Ecto neural progenitor cell (in vitro differentiated cells): ENCODE measurements at places on chromosomes 1 and 21.
A peak's percentile ranks its signal among the peaks of the same experiment; 100 is the strongest.

GRCh38 chr1:214753236-214753852 is 150.3 kb downstream of the CENPF start:
- no peak for DNase-seq

- peak; percentile 46 for DNase-seq
Measured at GRCh38 chr21:41583274-41583790, 75.4 kb upstream of the TMPRSS2 start.

DNA sequence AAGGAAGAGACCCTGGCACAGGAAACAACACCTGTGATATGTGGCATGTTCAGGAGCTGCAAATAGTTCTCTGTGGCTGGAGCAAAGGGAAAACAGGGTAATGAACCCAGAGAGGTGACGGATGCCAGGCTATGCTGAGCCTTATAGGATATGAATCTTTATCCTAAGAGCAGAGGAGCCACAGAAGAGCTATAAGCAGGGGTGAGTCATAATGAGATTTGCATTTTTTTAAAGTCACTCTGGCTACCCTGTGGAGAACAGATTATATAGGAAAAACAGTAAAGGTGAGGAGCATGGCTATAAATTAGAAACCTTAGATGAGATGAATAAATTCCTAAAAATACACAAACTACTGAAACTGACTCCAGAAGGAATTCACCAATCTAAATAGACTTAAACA is 12.8 kb upstream of the MPL start:
- no peak for DNase-seq

DNA sequence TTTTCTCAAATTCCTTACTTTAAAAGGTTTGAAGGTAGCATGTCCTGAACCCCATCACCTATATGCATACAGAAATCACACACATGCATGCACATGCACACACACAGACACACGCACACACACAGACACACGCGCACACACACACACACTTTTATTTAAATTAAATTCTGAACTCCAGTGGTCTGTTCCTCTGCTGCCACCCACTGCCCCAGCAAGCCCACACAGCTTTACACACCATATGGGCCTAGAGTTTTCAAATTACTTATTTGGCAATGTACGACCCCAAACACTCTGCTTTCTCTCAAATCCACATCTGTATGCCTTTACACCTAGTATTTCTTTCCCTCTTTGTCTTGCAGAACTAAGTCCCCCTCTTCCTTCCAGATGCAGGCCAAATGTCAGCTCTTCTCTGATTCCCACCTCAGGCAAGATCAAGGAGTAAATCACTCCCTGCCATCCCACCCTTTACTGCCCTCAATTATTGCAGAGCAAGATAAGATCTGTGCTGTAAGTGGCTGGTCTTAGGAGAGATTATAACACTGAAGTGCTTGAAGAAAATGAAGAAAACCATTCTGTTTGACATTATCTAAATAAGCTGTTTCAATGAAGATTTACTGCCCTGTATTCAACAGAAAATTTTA is 429.9 kb upstream of the CXADR start:
- DNase-seq, result no peak

DNA sequence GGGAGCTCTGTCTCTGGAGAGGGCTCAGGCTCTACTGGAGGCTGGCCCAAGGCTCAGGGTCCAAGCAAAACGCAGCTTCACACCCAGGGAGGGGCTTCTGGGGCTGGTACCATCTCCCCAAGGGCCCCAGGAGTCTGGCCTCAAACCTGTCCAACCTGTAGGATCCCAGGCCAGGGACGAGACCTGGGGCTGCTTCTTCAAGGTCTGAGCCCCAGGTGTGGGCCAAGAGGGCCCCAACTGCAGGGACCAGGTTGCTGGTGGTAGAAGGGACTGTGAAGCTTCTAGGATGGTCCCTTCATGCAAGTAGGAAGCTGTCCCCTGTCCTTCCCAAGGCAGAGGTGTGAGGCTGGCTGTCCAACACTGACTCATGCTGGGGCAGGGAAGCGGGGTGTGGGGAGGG is 7.8 kb upstream of the MMEL1 start:
- DNase-seq, result no peak

- no peak for DNase-seq
Measured at GRCh38 chr1:20699558-20699957, 18.2 kb downstream of the KIF17 start.

DNA sequence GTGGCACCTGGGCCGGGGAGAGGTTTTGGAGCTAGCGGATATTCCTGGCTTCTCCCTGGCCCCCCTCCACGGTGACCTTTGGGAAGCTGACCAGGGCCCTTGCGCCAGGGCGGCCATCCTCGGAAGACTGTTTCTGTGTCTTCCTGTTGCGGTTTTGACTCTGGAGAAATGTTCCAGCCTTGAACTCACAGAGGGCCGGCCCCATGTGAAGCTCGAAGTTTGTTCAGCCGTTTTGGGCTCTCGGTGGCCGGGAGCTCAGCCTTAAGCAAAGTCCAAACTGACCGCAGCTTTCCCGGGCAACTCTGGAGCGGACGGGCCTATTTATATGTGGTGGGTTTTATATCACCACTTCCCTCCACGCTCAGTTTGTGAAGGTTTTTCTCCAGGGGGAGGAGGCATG is 17.0 kb upstream of the WNT4 start:
- no peak for DNase-seq

DNA sequence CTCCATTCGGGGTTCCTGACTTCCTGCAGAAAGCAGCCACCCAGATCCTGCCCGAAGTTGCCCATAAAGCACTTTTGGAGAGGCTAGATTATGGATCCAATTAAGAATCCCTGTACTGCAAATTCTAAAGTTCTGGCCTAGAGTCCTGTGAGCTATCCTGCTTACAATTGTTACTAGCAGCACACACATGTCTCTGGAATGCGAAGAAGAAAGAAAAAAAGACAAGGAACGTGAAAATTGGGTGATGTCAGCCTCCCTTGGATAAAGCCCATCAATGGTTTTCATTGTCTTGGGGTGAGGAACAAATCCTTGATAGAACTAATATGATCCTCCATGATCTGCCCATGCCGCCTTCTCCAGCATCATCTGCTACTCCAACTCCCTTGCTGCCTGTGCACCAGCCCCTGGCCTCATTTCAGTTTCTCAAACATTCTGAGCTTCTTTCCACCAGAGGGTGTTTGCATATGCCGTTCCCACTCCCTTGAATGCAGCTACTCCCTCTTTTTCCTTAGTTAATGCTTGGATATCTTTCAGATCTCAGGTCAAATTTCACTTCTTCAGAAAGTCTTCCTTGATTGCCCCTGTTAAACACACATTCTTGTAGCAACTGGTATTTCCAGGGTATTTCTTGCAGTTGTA is 94.0 kb downstream of the ST6GALNAC5 start:
- DNase-seq, result no peak

GRCh38 chr1:167054946-167055630 is 35.1 kb downstream of the GPA33 start:
- no peak for DNase-seq

GRCh38 chr1:112637254-112638109 is 17.9 kb downstream of the CAPZA1 start:
- no peak for DNase-seq

DNA sequence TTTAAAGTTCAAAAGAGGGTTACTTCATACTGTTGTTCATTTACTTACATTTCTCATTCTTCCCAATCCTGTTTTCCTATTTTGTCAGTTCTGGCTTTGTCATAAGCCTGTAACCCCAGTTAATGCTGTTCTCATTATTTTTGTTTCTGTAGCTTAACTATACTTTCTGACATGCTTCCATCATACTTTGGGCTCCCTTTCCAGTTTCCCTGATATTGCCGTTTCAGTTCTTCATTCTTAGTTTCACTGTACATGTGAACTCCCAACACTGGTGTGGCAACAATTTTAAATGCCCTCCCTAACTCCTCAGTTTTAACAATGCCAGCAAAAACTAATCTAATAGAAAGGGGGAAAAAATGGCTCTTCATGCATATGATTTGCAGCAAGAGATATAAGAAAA is 456.7 kb downstream of the LMO4 start:
- DNase-seq, result no peak

DNA sequence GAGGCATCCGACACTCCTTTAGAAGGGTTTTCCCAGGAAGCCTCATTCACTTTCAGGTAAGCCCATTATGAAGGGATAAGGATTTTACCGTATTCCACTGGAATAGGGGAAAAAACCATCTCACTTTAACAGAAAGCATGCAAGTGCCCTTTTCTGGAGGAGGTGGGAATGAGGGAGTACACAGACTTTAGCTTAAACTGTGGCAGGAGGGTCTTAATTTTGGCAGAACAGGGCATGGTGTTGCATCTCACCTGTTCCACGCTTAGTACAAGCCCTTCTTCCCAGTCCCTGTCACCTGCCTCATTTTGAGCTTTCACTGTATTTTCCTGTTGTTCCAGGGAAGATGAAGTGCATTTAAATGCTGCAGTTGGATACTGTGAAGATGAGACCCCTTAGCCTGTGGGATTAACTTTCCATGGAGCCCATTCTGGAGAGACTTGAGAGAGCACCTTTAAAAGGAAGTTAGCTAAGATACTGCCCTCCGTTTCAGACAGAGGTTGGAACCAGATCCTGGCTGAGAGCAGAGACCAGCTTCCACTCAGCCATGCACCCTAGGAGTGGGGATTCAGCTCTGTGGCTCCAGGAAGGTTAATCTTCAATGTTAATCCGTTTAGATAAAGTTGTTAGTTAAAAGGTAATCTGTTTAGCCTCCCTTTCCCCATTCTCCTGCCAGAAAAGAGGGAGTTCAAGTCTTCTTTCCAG is 42.6 kb downstream of the PBX1 start:
- no peak for DNase-seq

DNA sequence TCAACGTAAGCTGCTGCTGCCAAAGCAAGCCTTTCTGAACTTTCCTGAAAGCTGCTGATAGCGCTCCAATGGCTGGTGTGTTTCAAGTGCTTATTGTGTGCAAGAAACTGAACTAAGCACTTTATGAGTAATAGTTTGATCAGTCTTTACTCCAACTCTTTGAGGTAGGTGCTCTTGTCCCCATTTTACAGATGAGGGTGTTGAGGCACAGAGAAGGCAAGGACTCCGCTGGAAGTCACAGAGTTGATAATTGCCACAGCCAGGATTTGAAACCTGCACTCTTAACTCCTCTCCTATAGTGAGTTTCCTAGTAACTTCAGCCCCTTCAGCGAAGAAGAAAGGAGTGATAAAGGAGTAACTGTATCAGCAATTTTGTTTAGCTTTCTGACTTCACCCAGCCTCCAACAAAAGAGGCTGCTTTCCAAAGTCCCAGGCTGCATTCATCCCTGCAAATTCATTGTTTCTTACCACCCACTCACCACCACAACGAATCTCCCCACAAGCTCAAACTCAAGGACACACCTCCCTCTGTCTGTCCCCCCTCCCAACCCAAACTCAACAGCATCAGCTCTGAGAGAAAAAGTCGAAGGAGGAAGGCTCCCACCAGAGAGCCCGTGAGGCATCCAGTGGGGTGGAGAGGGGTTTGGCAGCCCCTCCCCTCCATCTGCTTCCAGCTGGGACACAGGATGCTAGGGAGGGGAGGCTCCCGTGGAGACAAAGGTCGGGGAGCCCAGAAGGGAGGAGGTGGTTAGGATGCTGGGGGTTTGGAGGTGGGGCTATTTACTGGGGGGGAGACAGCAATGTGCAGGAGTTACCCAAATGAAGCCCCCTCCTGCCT is 139.6 kb downstream of the NAV1 start:
- DNase-seq, result no peak

GRCh38 chr1:33418811-33419210 is 12.1 kb downstream of the PHC2 start:
- no peak for DNase-seq

- no peak for DNase-seq
Measured at GRCh38 chr1:161324020-161324419, 9.8 kb downstream of the SDHC start.

DNA sequence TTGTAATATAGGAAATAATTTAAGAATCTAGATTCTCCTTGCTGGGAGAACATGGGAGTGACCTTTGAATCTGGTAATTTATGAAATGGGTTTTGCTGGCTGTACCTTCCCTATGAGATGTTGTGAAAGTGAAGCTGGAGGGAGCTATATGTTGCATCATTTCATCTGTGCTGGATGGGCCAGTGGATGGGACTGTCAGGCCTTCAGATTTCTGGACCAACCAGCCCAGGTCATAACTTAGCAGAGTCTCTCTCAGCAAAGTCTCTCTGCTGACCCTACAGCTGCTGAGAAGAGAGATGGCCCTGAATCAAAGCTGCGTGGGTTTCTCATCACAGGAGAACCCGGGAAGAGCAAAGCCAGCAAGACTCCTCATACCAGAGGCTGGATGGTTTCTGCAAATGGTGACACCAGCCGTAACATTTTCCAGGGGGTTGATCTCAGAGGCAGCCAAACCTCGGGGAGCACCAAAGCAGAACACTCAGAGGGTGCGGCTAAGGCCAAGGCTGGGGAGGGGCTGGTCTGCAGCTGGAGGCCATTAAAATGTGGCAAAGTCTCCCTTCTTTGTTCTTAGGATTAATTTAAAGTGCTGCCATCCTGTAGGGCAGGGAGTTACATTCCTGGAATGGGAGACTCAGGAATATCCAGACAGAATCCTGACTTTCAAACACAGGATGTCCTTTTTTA is 18.2 kb upstream of the PTGFRN start:
- no peak for DNase-seq

- DNase-seq, result no peak
Measured at GRCh38 chr1:168638884-168639283, 62.5 kb downstream of the XCL1 start.

DNA sequence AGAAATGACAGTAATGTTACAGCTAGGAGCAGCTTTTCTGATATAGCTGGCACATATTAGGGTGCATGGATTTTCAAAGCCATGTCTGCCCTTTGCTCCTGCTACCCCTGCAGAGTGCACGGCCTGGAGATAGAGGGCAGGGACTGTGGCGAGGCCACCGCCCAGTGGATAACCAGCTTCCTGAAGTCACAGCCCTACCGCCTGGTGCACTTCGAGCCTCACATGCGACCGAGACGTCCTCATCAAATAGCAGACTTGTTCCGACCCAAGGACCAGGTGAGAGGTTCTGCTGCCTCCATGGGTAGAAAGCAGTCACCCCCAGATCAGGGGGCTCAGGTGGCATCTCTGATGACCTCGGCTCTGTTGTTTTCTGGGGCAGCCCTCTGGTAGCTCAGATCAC is 9.8 kb downstream of the MTARC1 start:
- no peak for DNase-seq

- DNase-seq, result no peak
Measured at GRCh38 chr1:5427026-5427613, 565.1 kb downstream of the NPHP4 start.

GRCh38 chr1:33784876-33785275 is 79.0 kb upstream of the HMGB4 start:
- no peak for DNase-seq

DNA sequence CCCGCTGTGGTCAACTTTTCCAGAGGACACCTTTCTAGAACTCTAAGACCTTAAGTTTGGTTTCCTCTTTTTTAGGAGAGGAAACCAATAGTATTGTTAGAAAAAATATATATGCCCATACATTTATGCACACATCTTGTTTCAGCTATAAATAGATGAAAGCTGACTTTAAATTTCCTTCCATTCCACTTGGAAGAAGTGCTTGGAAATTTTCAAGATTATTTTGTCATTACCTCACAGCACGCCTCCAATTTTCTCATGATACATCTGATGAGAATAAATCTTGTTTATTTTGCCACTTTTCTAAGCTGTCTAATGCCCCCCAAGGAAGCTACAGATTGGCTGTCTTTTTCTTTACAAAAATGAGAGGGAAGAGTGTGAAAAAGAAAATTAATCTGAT is 65.8 kb downstream of the NIBAN1 start:
- no peak for DNase-seq

- DNase-seq, result no peak
Measured at GRCh38 chr21:38380481-38381137, 117.7 kb downstream of the ERG start.

- peak; percentile 24 for DNase-seq
Measured at GRCh38 chr1:180156631-180157091, 2.0 kb downstream of the QSOX1 start.
